ENCODE measurements at places on chromosomes 1 and 21.
A peak's percentile ranks its signal among the peaks of the same experiment; 100 is the strongest.

DNA sequence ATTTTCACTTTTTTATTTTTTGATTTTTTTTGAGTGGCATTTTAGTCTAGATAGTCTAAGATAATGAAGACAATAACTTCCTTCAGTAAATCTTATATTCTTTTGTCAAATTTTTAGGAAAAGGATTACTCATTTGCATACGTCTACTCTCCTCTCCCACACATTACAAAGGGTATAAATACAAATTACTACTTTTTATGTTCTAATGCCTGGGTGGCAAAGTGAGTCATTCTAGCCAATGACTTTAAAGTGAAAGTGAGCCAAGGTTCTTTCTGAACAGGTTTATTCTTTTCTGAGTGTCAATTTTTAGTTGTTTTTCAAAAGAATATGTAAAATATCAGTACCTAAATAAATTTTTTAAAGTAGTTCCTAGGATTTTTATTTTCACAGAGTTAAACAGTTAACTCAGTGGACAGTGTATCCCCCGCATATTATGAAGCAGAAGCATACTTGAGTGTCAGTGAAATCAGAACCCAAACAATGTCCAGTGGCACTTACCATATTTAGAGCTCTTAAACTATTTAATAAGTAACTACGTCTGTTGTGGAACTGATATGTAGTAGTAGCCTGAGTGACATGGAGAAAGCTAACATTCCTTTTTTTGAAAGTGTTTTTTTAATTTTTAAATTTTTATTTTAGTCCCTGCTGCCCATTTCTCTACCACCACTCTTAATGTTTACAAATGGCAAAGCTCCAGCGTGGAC is 141.7 kb downstream of the PHTF1 start:
- H3K36me3 ChIP-seq: peaks cover 23% of the 10 kb centered on the region
- H3K27me3 ChIP-seq: no peaks in the 10 kb centered on the region
- no peak overlapping the region for H3K4me3 ChIP-seq
- no peak overlapping the region for H3K27ac ChIP-seq
- H3K4me1 ChIP-seq: no peaks in the 10 kb centered on the region

DNA sequence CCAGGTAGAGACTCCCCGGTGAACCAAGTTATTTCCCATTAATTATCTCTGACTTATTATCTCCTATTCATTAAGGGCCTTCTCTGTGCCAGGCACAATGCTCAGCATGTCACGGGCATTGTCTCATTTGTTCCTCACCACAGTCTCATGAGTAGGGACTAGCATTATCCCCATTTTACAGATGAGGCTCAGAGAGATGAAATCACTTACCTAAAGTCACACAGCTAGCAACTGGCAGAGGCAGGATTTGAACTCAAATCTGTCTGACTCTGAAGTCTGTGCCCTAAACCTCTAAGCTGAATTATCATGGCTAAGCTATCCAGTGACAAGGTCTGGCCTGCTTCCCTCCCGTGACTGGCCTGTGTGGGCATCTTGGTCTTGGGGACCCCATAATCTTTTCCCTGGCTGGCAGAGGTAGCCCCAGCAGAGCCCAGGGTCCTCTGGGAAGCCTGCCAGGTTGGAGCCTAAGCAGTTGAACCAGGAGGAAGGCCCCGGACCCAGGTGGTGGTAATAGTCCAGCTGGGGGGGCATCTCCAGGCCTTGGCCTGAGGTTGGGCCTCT is 4.5 kb downstream of the MAP7D1 start:
- H3K4me3 ChIP-seq: peak overlapping the region; percentile 81
- peaks cover 23% of the 10 kb centered on the region for H3K36me3 ChIP-seq
- peaks cover 34% of the 10 kb centered on the region for H3K4me1 ChIP-seq
- peak overlapping the region; percentile 93 for H3K27ac ChIP-seq
- H3K27me3 ChIP-seq: no peaks in the 10 kb centered on the region

DNA sequence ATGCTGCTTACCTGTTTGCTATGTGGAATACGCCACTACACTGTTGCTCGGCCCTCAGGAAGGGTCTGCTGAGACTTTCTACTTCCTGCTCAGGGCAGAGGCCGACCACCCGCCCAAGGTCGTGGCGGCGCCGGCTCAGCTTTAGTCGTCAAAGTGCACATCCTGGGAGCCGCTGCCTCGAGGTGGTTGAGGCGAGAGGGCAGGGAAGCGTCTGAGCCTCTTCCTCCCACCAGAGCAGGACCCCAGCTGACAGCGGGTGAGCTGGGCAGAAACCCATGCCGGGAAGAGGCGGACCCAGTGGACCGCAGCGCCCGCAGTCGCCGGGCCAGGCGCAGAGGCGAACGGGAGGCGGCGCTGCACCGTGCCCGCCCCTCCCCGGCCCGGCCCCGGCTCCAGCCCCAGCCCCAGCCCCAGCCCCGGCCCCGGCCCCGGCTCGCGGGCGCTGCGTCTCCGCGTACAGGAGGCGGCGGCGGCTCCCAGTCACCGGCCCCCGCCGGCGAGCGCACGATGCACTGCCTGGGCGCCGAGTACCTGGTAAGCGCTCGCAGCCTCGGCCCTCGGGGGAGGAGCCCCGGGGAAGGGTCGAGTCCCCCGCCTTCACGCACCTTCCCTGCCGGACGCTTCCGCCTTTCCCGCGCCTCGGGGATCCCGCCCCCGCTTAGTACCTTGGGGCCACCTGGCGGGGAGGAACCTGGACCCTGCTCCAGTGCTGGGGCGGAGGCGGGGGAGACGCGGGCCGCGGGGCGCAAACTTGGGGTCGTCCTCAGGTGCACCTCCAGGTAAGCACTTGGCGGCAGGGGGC is at the start of gene SLC44A3:
SLC44A3 (plus strand) TSS at position 413 of the 802 bp plus-strand sequence; CDS start at position 508, 95 bp downstream.
- DNase-seq: peak; percentile 69
- peak within 1 kb of the TSS; percentile 97 for H3K27ac ChIP-seq
- H3K4me1 ChIP-seq: peaks cover 16% of the 10 kb centered on the region
- H3K4me3 ChIP-seq: peak within 1 kb of the TSS; percentile 83

GRCh38 chr1:216913976-216914375 is 190.7 kb upstream of the ESRRG start:
- no peak overlapping the region for H3K4me3 ChIP-seq
- H3K27ac ChIP-seq: no peak overlapping the region
- H3K4me1 ChIP-seq: no peaks in the 10 kb centered on the region
- no peaks in the 10 kb centered on the region for H3K36me3 ChIP-seq
- H3K27me3 ChIP-seq: no peaks in the 10 kb centered on the region

DNA sequence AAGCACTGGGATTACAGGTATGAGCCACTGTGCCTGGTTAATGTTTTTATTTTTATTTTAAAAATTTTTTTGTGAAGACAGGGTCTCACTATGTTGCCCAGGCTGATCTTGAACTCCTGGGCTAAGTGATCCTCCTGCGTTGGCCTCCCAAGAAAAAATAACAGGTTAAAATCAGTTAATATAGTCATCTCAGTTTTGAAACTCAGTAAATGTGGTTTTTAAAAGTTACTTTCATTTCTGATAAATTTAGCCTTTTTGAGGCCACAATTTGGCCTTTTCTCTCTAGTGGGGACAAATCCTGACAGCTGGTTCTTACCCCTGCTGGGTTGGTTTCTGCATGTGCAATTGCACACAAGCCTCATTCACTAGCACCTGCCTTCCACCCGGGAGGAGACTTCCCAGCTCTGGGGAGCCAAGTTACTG is 13.3 kb downstream of the PMF1 start:
- no peaks in the 10 kb centered on the region for H3K27me3 ChIP-seq
- H3K36me3 ChIP-seq: peaks cover 49% of the 10 kb centered on the region
- no peak for DNase-seq
- no peak overlapping the region for H3K27ac ChIP-seq

DNA sequence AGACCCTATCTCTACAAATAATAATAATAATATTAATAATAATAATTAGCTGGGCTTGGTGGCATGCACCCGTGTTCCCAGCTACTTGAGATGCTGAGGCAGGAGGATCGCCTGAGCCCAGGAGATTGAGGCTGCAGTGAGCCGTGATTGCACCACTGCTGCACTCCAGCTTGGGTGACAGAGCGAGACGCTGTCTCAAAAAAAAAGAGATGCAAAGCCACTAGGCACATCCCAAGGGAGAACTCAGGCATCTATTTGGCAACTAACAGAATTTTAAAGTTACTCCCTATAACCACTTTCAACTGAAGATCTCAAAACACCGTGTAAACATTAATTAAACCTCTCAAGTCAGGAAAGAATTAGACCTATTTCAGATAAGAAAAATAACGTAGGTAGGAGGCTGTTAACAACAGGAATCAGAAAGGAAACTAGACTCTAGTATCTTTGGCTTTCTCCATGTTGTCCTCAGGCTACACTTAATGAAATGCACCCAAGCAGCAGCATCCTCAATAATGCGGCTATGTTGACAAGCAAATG is 3.7 kb downstream of the RNF19B start:
- no peak overlapping the region for H3K27ac ChIP-seq
- H3K4me1 ChIP-seq: peaks cover 16% of the 10 kb centered on the region

- H3K27ac ChIP-seq: no peak overlapping the region
- H3K4me3 ChIP-seq: no peak overlapping the region
- H3K27me3 ChIP-seq: peaks cover 60% of the 10 kb centered on the region
- H3K36me3 ChIP-seq: no peaks in the 10 kb centered on the region
These were observed 12.1 kb upstream of the TSPEAR start for GRCh38 chr21:44723177-44724131.

GRCh38 chr1:183632114-183632513 is 3.5 kb downstream of the ARPC5 start:
- H3K27me3 ChIP-seq: no peaks in the 10 kb centered on the region
- no peak overlapping the region for H3K4me3 ChIP-seq
- no peak overlapping the region for H3K27ac ChIP-seq
- peaks cover 3% of the 10 kb centered on the region for H3K4me1 ChIP-seq
- H3K36me3 ChIP-seq: peaks cover 44% of the 10 kb centered on the region

DNA sequence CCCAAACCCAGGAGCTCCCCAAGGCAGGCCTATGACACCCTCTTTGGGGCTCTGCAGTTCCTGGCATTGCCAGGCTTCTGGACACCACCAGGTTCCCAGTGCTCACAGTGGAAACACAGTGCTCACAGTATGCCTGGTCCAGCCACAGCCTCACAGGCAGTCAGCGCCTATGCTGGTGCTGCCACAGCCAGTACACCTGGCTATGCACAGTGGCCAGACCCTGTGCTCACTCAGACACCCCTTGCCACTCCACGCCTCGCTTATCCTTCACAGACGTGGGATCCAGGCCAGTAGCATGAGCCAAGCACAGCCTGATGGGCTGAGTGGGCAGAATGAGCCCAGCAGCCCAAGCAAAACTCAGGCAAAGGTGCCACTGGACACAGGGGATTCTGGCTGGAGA is 579.2 kb upstream of the ADGRL2 start:
- no peak for DNase-seq
- H3K36me3 ChIP-seq: no peaks in the 10 kb centered on the region
- no peaks in the 10 kb centered on the region for H3K27me3 ChIP-seq
- H3K27ac ChIP-seq: no peak overlapping the region
- H3K4me3 ChIP-seq: no peak overlapping the region

DNA sequence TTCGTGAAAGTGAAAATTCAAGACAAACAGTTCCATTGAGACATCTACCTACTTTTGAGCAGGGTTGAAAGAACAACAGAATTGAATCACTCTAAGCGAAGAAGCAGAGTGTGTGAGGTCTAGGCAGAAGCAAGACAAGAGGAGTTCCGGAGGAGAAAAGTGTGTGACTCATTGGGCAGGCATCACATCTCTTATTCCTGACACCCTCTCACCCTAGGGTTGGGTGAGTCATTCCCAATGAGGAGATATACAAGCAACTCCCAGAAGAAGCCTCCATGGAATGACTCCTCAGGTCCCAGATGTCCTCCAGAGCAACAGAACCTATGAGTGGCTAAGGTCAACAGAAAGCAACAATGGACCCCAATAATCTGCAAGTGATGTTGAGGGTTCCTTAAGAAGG is 138.1 kb downstream of the TPR start:
- no peaks in the 10 kb centered on the region for H3K27me3 ChIP-seq
- no peak overlapping the region for H3K27ac ChIP-seq
- DNase-seq: peak; percentile 88
- no peak overlapping the region for H3K4me3 ChIP-seq
- H3K36me3 ChIP-seq: no peaks in the 10 kb centered on the region
- no peaks in the 10 kb centered on the region for H3K4me1 ChIP-seq

- no peaks in the 10 kb centered on the region for H3K36me3 ChIP-seq
- H3K4me1 ChIP-seq: no peaks in the 10 kb centered on the region
- no peak overlapping the region for H3K27ac ChIP-seq
- peaks cover 20% of the 10 kb centered on the region for H3K27me3 ChIP-seq
These were observed 74.0 kb downstream of the NUF2 start for GRCh38 chr1:163395790-163396189.

- peaks cover 3% of the 10 kb centered on the region for H3K27me3 ChIP-seq
- H3K4me3 ChIP-seq: no peak overlapping the region
- H3K36me3 ChIP-seq: no peaks in the 10 kb centered on the region
- H3K4me1 ChIP-seq: no peaks in the 10 kb centered on the region
- H3K27ac ChIP-seq: no peak overlapping the region
These were observed 124.5 kb downstream of the ZNF648 start for GRCh38 chr1:181936768-181937581.

DNA sequence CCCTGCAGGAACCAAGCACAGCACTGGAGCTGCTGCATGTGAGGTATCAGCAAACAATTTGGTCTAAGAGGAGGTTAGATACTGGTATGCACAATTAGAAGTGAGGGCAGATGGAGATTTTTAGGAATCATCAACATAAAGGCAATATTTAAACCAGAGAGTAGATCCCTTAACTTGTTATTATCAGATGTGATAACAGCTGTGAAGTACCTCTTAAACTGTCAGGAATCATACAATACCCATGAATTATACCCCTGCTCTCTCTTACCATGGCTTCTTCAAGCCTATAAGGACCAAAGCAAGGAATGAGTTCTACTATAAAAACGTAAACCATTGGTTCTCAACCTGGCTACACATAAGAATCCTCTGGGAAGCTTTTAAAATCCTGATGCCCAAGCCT is 3.9 kb downstream of the BCAR3 start:
- H3K27me3 ChIP-seq: no peaks in the 10 kb centered on the region
- H3K4me3 ChIP-seq: no peak overlapping the region
- DNase-seq: no peak
- peaks cover 52% of the 10 kb centered on the region for H3K36me3 ChIP-seq
- peaks cover 28% of the 10 kb centered on the region for H3K4me1 ChIP-seq
- H3K27ac ChIP-seq: no peak overlapping the region

DNA sequence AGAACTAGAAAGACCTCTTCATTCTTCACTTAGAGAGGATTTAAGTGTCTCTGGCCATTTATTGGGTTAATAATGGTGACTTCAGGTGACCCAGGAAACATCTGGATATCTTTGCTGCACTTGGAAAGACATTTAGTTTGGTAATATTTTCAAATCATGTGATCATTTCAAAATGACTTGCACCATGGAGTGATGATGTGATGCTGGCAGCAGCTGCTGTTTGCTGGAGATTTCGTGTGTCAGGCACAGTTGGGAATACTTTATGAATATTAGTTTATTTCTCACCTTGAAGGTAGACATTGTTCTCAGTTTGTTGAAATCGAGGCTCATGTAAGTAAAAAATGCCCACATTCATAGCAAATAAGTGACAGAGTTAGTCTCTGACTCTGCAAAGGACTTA is 236.0 kb downstream of the DISC1 start:
- DNase-seq: no peak
- no peaks in the 10 kb centered on the region for H3K36me3 ChIP-seq
- H3K4me1 ChIP-seq: peaks cover 2% of the 10 kb centered on the region
- H3K4me3 ChIP-seq: no peak overlapping the region

GRCh38 chr1:94298861-94299260 is 61.5 kb upstream of the ARHGAP29 start:
- no peaks in the 10 kb centered on the region for H3K36me3 ChIP-seq
- no peaks in the 10 kb centered on the region for H3K27me3 ChIP-seq
- H3K4me3 ChIP-seq: no peak overlapping the region

- H3K27ac ChIP-seq: no peak overlapping the region
- H3K4me3 ChIP-seq: no peak overlapping the region
- no peaks in the 10 kb centered on the region for H3K36me3 ChIP-seq
These were observed 33.0 kb downstream of the KANK4 start for GRCh38 chr1:62285984-62286785.

- DNase-seq: peak; percentile 40
- H3K27me3 ChIP-seq: no peaks in the 10 kb centered on the region
These were observed 93.8 kb downstream of the SYT2 start for GRCh38 chr1:202616355-202616915.

- H3K27ac ChIP-seq: no peak overlapping the region
- no peak overlapping the region for H3K4me3 ChIP-seq
- H3K4me1 ChIP-seq: no peaks in the 10 kb centered on the region
- H3K27me3 ChIP-seq: no peaks in the 10 kb centered on the region
- no peak for DNase-seq
These were observed 343.6 kb downstream of the NPHP4 start for GRCh38 chr1:5648410-5649165.
